ENCODE measurements at places on chromosomes 6 and 20.
A peak's percentile ranks its signal among the peaks of the same experiment; 100 is the strongest.

- no peak for DNase-seq
Observed at GRCh38 chr20:51189814-51190782, 167.2 kb upstream of the KCNG1 start.

DNA sequence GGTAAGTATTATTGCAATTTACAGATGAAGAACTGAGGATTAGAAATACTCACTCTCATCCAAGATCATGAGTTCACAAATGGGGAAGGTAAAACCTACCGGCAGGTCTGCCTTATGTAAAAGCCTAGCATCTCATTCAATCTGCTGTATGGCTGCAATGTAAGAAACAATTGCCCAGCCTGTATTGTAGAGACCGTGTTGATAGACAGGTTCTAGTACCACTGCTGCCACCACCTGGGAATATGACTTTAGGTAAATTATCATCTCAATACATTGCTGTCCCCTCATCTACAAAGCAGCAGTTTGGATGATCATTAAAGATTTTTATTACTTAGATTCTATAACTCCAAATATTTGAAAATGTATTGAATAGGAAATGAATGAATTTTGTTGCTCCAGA lies 23.3 kb upstream of the ARHGAP18 start:
- DNase-seq = peak; percentile 58

GRCh38 chr6:165913676-165914570 lies 250.9 kb upstream of the PDE10A start:
- DNase-seq = no peak

DNA sequence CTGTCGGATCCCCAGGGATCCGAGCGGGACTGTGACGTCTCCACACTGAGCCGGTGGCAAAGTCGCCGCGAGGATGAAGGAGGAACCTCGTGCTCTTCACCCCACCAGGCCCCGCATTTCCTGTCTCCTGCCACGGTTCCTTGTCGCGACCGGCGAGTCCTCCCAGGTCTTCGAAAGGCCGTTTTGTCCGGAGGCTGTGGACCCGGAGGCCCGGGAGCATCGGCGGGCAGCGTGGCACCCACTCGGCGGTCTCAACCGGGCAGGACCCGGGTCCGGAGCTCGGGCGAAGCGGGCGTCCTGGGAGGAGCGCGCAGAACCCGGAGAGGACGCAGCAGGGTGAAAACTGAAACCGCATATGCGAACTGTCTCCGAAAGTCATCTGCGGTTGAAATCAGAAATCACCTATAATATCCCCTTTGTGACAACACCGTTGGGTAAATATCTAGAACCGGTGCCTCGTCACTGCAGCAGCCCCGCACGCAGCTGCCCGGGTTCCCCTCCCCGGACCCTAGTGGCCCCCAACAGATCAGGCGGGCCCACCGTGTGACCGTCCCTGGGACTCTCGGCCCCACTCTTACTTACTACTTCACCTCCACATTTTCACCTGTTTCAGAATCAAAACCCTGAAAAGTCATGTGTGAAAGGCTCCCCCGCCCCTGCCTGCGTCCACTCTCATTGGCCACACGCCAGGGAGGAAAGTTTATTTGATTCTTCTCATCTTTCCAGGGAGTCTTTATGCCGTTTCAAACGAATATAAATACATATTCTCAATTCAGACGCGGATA lies 3.1 kb upstream of the ULBP2 start:
- DNase-seq = no peak
